ENCODE measurements at places on chromosomes 7 and 10.

GRCh38 chr10:22766693-22767092 lies 52.3 kb upstream of the PIP4K2A start:
- DNase-seq: no peak

- no peak for DNase-seq
Measured at GRCh38 chr7:103349805-103350204, 2.4 kb downstream of the PSMC2 start.

- DNase-seq: no peak
Measured at GRCh38 chr10:14448197-14448990, 117.7 kb upstream of the FRMD4A start.

DNA sequence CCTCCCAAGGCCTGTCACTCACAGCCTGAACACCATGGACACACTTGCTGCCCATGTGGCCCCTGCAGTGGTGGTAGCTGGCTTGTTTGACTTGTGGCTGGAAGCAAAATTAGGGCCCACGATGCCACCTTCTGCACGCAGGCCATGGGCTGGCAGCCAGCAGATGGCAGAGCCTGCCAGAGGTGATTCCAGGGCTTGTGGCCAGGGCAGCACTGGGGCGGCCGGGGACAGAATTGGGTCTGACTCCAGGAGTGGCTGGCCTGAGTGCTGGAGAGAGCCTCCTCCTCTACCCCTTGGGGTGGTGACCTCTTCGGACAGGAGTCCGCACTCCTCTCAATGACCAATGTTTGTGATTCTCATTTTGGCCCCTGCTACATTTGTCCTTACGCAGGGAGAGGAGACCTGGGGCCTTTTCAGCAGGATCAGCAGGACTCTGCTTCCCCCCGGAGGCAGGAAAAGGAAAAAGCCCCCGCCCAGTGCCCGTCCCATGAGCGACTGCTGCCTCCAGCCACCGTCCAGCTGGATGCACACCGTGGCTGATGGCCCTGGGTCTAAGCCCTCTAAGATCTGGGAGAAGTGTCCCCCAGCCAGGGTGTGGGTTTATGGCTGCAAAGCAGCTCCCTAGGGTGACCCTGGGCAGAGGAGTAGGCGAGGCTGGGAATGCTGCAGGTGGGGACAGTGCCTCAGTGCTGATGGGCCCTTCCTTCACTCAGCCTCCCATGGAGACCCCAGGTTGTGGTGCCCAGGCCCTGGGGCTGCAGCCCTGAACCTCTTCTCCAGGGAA lies 26.5 kb downstream of the DNAJB12 start:
- no peak for DNase-seq

Measured in GOT3 (cell line).